NCI-H510A (cell line): ENCODE measurements at places on chromosomes 5 and 9.

DNA sequence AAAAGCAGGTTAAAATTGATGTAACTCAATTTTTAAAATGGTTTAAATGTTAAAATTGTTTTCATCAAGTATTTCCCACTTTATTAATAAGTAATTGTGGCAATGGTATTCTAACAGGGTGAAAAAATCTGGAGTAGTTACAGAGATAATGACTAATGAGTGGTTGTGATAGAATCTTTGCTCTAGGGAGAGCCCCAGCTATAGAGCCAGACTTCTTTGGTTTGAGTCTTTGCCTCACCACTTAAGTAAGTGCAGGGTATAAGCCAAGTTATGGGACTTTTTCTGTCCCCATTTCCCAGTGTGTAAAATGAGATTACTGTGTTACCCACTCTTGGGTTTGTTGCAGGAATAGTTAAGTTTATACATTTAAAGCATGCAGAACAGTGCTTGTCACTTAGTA is 158.1 kb downstream of the FER start:
- no peak for DNase-seq

DNA sequence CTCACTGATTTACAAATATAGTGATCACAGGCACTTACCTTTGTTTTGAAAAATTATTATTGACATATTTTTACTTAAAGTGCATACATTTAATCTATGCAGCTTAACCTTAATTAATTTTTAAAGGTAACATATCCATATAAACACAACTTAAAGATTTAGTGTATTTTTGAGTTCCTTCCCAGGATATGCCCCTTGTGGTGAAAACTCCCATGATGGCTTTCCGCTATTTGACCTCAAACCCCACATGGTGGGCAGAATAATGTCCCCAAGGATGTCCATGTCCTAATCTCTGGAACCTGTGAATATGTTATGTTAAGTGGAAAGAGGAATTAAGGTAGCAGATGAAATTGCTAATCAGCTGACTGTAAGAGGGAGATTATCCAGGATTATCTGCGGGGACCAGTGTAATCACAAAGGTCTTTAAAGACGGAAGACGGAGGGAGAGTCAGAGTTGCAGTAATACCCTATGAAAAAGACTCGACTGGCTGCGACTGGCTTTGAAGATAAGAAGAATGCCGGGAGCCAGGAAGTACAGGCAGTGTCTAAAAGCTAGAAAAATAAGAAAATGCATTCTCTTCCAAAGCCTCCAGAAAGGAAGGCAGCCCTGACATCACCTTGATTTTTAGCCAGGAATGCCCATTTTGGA is 193.9 kb downstream of the ICE1 start:
- no peak for DNase-seq

- no peak for DNase-seq
Measured at GRCh38 chr9:110620726-110621125, 41.2 kb upstream of the SVEP1 start.

GRCh38 chr9:137140151-137141012 is 1.4 kb downstream of the GRIN1 start:
- no peak for DNase-seq

- no peak for DNase-seq
Measured at GRCh38 chr5:61969347-61969746, 336.7 kb upstream of the KIF2A start.

DNA sequence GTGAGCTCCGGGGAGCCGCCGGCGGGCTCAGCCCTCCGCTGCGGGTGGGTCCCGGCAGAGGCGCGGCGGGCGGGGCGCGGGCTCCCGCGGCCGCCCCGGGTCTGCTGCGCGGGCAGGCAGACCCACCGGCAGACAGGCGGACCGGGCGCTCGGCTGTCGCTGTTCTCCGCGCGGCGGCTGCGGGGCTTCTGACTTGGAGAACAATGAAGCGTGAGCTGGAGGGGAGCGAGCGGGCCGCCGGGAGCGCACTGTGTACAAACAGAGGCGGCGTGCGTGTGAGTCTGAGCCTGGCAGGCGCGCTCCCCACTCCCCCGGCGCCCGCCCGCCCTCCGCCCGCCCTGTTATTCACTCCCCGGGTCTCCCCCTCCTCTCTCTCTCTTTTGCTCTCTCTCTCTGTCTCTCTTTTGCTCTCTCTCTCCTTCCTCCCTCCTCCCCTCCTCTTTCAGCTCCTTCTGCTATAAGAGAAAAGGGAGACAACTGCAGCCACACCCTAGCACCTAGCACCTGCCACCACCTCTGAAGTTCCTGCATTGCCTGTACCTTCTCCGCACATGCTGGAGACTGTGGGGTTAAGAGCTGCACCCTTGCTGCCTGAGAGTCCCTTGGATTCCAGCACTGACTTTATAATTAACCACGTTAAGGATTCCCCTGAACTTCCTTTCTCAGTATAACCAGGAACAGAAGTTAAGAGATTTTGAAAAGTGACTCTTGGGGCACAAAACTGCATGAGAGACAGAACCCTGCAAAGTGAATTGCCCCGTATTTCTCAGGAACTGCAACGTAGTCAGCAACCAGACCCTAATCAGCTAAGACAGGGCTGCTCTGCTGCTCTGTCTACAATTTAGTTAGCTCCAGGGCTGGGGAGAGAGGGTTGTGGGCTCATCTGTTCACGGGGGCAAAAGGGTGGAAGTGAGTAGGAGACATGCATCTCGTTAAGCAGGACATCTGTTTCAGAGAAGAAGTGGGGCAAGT is at the start of gene EDIL3:
Gene EDIL3, minus strand, starts transcription at position 277 of the 972 bp plus-strand sequence. CDS start 506 bp downstream, outside the sequence.
- no peak for DNase-seq

- no peak for DNase-seq
Measured at GRCh38 chr9:109681301-109681700, 98.7 kb upstream of the PALM2AKAP2 start.

GRCh38 chr9:70917277-70917676 is 204.1 kb downstream of the TRPM3 start:
- no peak for DNase-seq

GRCh38 chr5:73120222-73121118 is at the start of gene TMEM171:
TMEM171 (plus strand) TSS chr5:73120575; CDS start chr5:73123374, 2,799 bp downstream.
- no peak for DNase-seq

GRCh38 chr5:135602882-135603721 is 24.3 kb upstream of the CXCL14 start:
- DNase-seq: no peak

DNA sequence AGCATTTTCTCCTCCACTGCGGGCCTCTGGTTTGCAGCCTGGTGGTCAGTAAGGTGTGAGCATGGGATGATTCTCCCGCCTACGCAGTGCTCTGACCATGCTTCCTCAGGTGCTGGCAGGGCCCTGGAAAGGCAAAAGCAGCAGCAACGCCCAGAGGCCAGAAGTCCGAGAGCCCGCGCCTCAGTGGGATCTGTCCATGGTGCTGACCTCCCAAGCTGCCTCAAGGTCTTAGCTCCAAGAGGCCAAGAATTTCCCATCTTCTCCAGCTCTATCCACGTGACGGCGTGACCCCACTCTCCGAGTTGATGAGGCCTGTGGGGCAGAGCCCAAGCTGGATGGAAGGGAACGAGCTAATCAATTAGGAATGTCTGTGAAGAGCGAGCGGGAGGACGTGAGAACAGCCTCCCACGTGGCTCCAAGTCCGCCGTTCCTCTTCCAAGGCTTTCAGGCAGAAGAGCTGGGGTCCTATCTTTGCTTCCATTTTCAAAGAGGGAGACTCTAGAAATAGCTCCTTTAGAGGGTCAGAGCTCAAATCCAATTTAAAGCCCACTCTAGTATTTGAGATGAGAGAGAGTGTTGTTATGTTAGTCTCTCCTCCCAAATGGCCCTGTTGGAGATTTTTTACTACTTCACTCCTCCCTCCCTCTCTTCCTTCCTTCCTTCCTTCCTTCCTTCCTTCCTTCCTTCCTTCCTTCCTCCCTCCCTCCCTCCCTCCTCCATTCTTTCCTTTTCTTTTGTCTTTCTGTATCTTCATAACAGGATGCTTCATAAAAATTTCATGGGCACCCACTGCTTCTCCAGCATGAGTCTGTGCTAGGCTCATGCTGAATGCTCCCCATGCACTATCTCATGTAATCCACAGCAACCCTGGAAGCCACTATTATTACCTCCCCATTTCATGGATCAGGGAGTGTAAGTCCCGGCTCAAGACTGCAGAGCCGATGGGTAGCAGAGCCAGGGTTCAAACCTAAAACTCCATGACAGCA is 69.3 kb downstream of the OLFM1 start:
- DNase-seq: no peak

DNA sequence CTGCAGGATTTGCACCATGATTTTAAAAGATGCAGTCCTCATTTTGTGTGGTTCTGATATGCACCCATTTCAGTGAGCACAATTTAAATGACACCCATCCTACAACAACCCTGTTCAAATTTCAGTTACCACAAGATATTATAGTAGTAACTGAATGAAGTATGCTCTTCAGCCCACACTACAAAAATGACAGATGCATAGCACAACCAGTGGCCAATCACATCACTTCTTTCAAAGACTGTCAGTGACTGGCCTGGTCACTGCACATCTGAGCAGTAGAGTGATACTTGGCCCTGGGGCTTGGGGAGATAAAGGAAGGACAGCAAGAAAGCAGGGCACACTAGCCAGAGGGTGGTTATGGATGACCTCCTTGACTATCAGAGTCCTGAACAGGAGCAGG is 19.8 kb upstream of the IFNK start:
- no peak for DNase-seq

DNA sequence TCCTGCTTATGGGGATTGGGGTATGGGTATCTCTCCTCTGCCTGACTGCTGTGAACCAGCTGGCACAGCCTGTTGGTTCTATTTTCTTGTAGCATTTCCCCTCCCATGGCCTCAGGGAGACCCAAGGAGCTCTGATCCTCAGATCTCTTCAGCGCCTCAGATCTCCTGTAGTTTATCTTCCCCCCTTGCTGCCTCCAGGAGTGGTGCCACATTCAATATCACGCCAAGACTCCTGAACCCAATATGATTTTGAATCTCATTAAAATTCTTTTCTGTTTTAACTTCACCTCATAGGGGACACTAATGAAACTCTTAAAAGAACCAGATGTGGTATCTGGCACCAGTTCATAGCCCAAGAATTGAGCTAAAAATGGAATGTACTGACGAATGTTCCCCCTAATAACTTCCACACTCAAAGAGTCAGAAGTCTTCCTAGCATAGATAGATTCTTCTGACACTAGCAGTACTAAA is 59.6 kb upstream of the LIFR start:
- DNase-seq: no peak

DNA sequence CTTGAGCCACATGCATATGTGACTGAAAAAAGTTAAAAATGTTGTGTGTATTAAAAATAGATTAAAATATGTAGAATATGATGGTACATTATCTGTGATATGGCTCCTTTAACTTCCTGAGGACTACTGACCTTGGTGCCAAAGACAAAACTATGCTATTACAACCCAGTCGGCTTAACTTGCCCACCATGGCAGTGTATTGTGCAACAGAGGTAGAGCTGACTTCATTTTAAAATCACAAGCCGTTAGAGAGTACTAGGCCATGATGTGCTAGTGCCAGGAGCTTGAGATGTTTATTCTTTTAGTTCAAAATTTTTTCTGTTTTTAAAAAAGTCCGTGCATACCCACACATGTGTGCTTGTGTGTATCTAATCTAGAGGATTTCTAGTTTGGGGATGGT is 46.3 kb downstream of the NAA35 start:
- DNase-seq: no peak

GRCh38 chr5:7533941-7534340 is 138.0 kb downstream of the ADCY2 start:
- peak; percentile 30 for DNase-seq

DNA sequence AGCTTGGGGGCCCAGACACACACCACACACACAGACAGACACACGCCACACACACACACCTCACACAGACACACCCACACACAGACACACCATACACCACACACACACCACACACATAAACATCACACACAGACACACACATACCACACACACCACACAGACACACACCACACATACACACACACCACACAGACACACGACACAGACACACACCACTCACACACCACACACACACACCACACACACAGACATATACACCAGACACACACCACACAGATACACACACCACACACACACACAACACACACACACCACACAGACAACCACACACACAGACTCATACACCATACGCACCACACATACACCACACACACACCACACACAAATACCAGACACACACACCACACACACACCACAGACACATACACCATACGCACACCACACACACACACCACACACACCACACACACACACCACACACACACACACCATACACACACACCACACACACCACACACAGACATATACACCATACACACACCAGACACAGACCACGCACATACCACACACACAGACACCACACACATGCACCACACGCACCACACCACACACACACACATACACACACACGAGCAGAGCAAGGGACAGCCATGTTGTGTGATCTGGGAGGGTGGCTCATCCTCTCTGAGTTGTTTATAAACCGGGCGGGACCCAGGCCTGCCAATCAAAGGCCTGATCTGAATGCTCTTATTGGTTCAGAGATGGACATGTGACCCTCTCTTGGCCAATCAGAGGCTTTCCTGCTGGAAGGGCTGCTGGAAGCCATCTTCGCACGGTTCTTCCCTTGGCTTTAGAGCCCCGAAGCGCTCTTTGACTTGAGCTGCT is 148.3 kb downstream of the GAPVD1 start:
- DNase-seq: peak; percentile 83

DNA sequence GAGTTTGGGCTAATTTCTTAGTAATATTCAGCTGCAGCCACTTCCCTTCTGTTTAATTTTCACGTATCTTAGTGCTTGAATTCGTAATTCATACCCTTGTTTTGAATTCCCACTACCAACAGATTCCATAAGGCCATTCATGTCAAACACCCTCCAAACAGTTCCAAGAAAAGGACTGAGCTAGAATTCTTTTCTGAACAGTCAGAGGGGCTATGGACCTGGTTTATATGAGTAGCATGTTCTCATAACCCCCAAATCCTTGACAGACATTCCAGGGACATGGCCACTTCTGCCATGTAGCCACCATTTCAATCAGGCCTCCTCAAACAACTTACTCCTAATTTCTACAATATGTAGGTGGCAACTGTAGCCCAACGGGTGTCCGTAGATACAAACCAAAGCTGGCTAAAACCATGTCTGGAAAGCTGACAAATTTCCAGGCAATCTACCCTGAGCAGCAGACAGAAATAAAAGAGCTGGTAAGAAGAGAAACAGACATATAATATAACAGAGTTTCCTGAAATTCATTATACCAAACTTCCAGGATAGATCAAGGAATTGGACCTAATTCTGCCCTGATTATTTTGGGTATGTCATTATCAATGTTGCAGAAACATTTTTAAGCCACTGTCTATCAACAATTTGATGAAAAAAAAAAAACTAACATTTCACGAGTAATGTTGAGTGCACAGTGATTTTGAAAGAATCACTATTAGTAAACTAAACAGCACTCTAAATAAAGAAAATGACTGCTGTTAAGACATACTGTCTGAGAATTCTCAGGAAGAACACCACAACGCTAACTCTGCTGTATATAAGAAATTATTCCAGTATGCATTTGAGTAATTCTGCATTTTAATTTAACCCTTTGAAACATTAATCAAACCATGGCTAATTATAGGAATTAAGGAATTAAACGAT is 40.7 kb downstream of the EBF1 start:
- no peak for DNase-seq

GRCh38 chr9:126860757-126861466 is 473 bp downstream of the ZBTB34 start:
- no peak for DNase-seq
